ENCODE measurements at places on chromosomes 4 and X.

- DNase-seq, result no peak
Observed at GRCh38 chr4:114015444-114015899, 36.0 kb upstream of the ARSJ start.

- DNase-seq, result peak; percentile 10
Observed at GRCh38 chr4:71229477-71230270, 109.1 kb upstream of the SLC4A4 start.

- no peak for DNase-seq
Observed at GRCh38 chr4:78606530-78607095, 55.0 kb downstream of the ANXA3 start.

DNA sequence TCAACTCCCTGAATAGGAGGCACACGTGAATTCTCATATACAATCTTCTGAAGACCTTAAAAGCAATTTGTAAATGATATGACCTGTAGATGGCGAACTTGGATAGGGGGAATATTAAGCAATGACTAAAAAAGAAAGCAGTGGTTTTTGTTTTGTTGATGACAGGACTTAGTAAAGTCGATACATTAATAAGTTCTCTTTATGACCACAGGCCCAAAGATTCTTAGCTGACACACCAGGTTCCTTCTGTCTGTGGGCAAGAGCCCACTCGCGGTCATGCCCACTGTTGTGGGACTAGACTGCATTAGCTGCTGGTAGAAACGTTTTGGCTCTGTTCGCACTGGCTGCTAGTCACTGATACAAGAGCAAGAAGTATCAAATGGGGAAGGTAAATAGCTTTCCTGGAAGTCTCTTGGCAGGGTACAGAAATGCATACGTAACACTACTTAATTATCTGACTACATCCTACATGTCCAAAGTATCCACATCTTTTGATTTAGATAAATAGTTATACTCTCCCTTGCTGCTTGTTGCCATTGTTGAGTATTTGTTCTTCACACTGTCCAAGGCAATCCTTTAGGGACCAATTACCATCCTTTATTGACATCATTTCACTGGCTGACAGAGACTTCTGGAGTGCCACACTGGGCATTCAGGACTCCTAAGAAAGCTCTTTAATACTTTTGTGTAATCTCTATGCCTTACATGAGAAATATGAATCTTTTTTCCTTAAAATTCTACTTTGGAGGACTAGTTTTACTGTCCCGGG lies 31.0 kb downstream of the ALPK1 start:
- peak; percentile 44 for DNase-seq

GRCh38 chr4:67393007-67393406 lies 152.3 kb downstream of the CENPC start:
- no peak for DNase-seq

DNA sequence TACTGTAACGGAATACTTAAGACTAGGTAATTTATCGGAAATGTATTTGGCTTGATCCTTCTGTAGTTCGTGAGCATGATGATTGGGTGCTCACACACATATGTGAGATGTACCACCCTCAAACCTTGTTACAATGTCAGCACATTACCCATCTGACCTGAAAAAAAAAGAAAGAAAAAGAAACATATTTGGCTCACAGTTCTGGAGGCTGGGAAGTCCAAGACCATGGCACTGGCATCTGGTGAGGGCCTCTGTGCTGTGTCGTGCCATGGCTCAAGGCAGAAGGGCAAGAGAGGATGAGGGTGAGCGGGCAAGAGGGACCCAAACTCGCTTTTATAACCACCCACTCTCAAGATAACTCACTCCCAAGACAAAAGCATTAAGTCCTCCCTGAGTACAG lies 7.0 kb upstream of the CLDN24 start:
- DNase-seq, result no peak

DNA sequence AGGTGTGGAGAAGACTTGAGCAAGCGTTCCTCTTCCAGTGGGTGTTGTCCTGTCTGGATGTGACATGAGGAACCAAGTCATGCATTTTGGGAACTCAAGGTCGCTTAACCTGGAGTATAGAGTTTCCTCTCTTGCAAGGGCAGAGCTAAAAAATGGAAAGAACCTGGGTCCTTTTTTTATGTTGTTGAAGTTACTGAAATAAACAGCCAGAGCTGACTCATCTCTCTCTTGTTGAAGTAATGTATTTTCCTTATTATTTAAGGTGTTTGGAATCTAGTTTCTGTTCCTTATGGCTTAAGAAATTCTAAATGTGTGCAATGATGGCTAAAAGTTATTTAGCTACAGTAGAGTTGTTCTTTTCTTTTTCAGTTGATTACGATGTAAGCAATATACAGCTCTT lies 314.5 kb downstream of the CAMK2D start:
- DNase-seq, result no peak

GRCh38 chrX:123153846-123154335 lies 30.2 kb upstream of the GRIA3 start:
- DNase-seq, result no peak

DNA sequence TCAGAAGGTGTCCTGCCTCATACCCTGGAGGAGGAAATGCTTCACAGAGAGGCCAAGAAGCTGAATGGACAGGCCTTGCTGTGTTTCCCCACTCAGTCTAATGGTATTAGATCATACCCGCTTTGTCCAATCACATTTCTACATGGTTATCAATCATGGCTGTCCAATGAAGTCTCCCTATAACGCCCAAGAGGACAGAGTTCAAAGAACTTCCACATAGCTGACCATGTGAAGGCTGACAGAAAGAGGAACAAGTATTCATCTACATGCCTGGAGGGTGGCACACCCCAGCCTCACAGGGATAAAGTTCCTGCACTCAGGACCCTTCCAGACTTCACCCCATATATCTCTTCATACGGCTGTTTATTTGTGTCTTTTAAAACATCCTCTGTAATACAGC lies 123.4 kb downstream of the MANBA start:
- DNase-seq, result no peak

DNA sequence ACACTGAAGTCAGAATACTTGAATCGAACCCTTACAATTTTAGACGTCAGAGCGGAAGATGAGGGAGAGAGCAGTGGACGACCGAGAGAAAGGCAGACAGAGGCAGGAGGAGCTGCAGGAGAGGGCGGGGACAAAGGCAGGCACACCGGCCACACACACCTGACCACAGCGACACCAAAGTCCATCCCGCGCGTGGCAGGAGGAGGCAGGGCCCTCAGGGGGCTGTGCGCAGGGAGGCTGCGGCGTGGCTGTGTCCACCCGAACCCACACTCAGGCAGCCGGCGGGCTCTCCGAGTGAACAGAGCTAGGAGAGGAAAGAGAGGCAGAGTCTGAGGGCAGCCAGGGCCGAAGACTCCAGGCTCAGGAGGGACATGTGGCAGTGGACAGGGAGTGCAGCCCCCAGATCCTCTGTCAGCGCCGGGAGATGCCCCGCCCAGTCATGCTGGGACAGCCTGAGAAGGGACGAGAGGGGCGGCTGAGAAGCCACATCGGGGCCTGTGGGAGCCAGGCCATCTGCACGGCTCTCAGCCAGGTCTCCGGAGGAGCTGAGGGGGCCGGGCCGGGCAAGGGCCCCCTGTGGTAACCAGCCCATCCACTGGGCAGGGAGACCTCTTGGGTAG lies 20.1 kb downstream of the GAK start:
- no peak for DNase-seq

DNA sequence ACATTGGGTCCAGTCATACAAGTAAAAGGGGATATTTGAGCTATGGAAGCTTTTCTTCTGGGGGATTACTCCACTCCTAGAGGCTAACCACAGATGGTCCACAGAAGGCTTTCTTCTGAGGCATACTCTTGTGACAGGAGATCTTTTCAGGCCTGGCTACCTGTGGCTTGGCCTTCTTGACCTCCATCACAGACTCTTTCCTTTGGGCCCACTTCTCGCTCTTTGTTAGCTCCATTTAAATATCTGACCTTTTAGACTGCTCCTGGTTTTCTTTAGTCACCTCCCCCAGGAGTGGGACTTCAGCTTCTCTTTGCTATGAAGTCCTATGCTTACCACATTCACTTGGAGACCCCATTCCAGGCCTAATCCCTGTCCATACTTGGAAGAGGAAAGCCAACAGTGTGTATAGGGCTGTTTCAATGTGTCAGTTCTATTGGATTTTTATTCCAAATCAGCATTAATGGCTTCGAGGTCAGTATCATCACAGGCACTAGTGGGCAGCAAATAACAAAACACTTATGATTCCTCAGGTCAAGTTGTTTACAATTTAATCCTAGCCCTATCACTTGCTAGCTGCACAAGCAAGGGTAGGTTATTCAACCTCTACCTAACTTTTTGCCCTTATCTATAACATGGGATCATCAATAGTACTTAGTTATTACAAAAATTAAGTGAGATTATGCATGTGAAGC lies 26.3 kb downstream of the GPC3 start:
- DNase-seq, result no peak

DNA sequence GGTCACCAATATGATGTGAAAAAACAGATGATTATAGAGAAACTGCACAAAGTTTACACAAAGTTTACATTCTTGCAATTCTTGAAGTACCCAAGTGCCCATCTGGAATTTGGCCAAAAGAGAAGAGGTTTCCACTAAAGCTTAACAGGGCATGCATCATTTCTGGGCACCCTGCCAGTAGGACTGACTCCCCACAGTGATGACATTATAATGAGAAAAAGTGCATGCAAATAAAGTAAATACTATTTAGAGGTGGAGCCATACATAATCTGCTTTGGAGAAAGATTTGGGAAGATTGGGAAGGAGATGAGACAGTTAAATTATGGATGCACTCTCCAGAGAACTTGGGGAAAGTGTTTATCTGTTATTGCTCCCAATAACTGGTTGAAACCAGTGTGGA lies 93.7 kb upstream of the TRPC3 start:
- DNase-seq, result peak; percentile 53

DNA sequence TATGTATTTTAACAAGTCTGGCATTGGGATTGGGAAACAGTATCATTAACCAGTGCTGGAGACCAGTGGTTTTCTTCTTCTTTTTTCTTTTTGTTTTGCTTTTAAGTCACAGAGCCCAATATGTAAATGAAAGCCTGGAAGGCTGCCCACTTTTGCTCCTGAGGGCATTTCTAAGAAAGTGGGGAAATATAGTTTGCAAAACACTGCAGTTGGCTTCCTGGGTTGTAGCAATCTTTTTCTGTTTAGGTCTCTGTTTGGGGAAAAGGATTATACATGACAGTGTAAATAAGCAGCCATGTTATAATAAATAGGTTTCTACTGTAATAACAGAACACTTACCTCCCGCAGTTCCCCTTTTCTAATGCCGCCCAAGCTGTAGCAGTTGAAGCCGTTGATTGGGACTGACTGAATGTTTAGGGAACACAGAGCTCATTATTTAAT lies 105.5 kb downstream of the TMEM164 start:
- DNase-seq, result no peak

DNA sequence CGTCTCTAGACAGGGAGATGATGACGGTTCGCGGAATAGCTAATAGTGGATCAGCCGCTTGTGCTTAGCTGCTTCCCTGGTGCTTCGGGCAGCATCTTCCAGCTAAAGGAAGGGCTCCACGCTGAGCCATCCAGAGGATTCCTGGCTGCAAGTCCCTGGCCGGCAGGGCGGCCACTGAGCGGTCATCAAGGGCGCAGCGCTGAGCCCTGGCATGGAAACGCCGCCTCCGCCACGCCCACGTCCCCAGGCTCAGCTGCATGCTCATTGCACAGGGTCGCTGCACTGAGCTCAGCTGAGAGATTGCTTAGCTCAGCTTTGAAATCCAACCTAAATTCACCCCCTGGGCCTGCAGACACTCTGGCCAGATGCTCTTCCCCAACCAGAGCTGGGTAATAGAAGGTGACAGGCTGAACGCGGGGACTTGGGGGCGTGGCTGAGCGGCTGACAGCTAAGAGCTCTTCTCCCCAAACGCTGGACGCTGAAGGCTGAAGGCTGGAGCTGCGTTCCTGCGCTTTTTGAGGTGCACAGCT lies 118.2 kb upstream of the KIT start:
- peak; percentile 62 for DNase-seq

DNA sequence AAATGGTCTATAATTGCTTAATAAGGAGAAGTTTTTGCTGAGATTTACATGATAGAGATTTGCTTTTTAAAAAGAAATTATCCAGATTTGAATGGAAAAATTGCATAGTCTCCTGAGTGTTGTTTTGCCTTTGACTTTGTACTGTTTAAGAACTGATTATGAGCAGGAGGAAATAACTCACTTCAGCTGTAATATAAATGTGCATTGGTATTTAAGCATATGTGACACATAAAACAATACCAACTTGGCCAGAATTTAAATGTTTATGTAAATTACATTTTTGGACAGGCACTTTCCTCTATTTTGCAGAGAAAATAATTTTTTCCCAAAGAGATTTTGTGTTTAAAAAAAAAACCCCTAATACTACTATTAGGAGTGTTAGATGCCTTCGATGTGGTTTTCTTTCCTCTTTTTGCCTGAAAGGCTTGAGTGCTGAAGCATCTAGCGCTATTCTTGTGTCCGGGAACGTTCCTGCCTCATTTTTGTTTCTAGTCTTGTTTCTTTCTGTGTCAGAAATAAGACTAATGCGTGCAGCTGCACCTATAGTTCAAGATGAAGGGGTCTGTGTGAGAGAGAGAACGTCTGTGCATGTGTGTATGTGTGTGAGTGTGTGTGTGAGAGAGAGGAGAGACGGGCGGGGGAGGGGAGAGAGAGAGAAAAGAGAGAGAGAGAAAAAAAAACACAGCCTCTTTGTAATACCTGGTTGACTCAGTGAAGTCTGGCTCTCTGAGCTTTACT lies 60.8 kb downstream of the TBL1X start:
- no peak for DNase-seq

DNA sequence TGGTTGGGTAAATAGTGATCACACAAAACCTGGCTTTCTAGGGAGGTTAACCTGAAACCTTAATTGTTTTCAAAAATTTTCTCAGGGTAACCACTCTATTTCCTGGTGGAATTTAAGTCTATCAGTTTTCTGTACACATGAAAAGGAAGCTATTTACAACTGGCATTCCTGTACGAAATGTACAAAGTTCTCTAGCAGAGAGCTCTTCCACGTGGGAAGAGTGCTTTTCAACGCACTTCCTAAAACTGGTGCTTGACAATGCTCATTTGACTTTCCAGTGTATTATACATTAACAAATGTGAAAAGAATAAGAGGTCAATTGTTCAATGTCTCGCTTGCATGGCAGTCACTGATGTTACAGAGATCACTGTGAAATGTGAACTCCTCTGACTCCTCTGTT lies 2.8 kb upstream of the SOD3 start:
- DNase-seq, result no peak

GRCh38 chr4:153676984-153677383 lies 7.1 kb upstream of the TLR2 start:
- DNase-seq, result no peak

DNA sequence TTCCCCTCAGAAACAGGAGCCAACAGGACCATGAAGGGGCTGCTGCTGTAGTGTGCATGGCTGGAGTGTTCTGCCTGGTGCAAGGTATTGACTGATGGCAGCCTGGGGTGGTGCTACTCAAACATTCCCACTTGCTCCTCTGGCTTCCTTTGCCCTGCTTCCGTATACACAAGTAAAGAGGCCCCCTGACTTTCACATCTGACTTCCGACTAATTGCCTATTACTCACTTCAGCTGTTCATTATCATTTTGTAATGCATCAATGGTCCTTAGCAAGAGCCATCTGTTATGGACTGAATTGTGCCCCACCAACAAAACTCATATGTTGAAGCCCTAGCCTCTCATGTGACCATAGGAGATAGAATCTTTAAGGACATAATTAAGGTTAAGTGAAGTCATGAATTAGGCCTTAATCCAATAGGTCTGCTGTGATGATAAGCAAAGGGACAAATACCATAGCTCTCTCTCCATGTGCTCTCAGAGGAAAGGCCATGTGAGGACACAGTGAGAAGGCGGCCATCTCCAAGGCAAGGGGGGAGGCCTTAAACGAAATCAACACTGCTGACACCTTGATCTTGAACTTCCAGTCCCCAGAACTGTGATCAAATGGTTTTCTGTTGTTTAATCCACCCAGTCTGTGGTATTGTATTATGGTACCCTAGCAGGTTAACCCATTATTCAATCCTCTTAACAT lies 122.5 kb upstream of the CLNK start:
- DNase-seq, result no peak

GRCh38 chrX:82556588-82556987 lies 951.5 kb upstream of the POU3F4 start:
- DNase-seq, result no peak

Measured in erythroblast (primary cell).